ENCODE measurements at places on chromosomes 1 and 21.

DNA sequence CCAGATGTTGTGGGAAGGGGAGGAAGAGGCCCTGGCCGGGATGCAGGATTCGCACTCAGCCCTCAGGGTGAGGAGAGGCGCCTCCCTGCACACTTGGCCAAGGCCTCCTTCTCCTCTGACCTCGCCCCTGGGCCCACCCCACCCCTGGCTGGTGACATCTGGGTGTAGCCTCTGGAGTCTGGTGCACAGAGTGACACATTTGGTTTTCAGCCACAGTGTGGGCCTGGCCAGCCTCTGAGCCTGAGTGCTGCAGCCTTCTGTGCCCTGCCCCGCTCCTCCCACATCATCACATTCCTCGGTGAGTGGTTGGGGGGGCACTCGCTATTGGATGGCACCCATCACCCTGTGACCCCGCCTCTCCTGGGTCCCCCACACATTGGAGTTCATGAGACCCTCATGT, 45.8 kb downstream of the PRDM16 start:
- DNase-seq = no peak

DNA sequence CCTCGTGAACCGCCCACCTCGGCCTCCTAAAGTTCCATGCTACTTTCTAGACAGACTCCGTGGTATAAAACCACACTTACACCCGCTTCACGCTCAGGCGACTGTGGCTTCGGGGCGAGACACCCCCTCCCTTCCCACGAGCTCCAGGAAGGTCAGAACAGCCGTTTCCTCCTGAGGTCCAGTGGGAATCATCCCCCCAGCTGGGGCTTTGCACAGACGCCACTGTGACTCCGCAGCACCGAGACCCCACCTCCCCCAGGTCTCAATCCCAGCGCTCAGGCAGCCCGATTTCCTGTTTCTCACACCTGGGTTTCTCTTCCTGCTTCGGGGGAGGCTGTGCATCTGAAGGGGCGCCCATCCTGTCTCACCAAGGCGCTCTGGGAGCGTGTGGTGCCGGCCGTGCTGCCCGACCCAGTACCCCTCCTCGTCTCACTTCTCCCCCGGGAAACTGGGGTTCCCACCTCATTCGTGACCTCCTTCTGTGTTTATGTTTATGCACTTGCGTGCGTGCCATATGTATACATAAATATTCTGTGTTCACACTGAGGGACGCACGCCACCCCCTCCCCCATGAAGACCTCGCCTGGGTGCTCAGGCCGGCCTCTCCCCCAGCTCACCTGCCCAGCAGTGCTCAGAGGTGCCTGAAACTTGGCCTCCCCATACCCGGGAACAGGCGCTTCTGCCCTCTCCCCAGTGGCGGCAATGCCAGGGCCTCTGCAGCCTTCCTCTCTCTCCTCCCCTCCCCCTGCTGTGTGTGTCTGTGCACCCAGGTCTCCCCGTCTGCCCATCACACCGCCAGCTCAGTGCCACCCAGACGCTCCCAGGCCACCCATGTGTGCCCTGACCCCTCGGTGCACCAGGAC, 14.6 kb downstream of the SLC35E2B start:
- DNase-seq = no peak

- DNase-seq = no peak
Observed at GRCh38 chr1:176330782-176331181, 123.7 kb upstream of the COP1 start.

DNA sequence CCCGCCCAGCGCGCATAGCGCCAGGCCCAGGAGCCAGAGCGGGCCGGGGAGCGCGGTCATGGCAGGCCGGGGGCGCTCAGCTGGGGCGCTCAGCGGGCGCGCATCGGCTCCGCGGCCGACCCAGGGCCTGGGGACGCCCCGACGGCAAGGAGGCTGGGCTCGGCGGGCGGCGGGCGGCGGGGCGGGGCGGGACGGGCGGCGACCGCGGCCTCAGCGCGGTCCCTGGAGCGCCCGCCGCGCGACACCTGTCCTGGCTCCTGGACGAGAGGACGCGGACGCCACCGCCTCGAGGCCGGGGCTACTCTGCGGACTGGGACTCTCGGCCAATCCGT, 273 bp downstream of the BMP8B start:
- no peak for DNase-seq

DNA sequence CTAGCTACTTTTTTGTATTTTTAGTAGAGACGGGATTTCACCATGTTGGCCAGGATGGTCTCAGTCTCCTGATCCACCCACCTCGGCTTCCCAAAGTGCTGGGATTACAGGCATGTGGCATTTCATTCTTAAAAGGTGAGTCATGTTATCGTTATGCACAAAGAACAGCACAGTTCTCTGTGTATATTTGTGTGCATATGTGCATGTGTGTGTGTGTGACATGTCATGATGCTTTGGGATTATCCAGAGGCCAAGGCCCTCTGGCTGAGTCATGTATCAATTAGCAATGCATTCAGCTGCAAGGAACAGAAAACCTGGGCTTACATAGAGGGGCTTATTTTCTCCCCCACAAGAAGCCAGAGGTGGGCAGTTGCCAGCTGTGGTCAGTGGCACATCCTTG, 301.7 kb upstream of the KAZN start:
- no peak for DNase-seq
